Immature natural killer cell (primary cell): ENCODE measurements at places on chromosomes 16 and 17. TPM values are rescaled to one million over a fixed set of nuclear protein-coding genes. Genes with fewer than 3 reads are reported as not detected.

The PRSS33 gene
- polyA plus RNA-seq, result 1.1 TPM

The KCTD19 gene
- not detected for polyA plus RNA-seq

DNA sequence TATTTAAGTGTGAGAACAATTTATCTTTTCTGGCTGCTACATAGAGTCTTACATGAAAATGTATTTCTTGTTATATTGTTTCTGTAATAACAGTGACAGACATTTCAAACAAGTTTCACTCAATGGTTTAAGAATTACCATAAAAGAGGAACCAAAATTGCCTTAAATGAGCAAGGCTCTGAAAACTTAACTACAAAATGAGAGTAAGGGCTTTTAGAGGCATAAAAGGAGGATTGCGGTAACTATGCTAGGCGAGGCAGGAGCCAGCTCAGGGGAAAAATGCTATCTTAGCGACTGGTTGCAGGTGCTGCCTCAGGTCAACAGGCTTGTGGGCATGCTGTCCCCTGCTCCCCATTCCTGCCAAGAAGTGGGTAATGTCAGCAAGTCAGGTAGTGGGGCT is 81.7 kb upstream of the MSI2 start:
- no peak for DNase-seq

- DNase-seq, result no peak
Measured at GRCh38 chr17:2438823-2439222, 38.0 kb upstream of the MNT start.

- DNase-seq, result no peak
Measured at GRCh38 chr17:65576939-65577338, 15.5 kb upstream of the AXIN2 start.

- DNase-seq, result no peak
Measured at GRCh38 chr17:82348866-82349265, 10.2 kb upstream of the TEX19 start.
